Neural progenitor cell (in vitro differentiated cells): ENCODE measurements at places on chromosomes 1 and 21.
A peak's percentile ranks its signal among the peaks of the same experiment; 100 is the strongest.

- H3K36me3 ChIP-seq = no peaks in the 10 kb centered on the region
- H3K4me3 ChIP-seq = no peak overlapping the region
- H3K4me1 ChIP-seq = peaks cover 5% of the 10 kb centered on the region
- no peak for DNase-seq
- H3K27me3 ChIP-seq = peaks cover 35% of the 10 kb centered on the region
- H3K27ac ChIP-seq = no peak overlapping the region
Measured at GRCh38 chr1:231153726-231154125, 8.1 kb upstream of the TRIM67 start.

- H3K4me1 ChIP-seq = peaks cover 10% of the 10 kb centered on the region
- H3K36me3 ChIP-seq = no peaks in the 10 kb centered on the region
- H3K4me3 ChIP-seq = no peak overlapping the region
- no peaks in the 10 kb centered on the region for H3K27me3 ChIP-seq
- no peak overlapping the region for H3K27ac ChIP-seq
Measured at GRCh38 chr1:147177611-147178380, 5.5 kb upstream of the PRKAB2 start.

GRCh38 chr1:73065339-73066041 is 783.2 kb upstream of the NEGR1 start:
- H3K4me3 ChIP-seq = peak overlapping the region; percentile 28
- no peaks in the 10 kb centered on the region for H3K27me3 ChIP-seq
- no peaks in the 10 kb centered on the region for H3K36me3 ChIP-seq
- peak overlapping the region; percentile 90 for H3K27ac ChIP-seq
- peaks cover 30% of the 10 kb centered on the region for H3K4me1 ChIP-seq
- DNase-seq = peak; percentile 84

- no peak overlapping the region for H3K27ac ChIP-seq
- peak; percentile 22 for DNase-seq
- H3K4me1 ChIP-seq = peaks cover 6% of the 10 kb centered on the region
- no peaks in the 10 kb centered on the region for H3K36me3 ChIP-seq
- H3K4me3 ChIP-seq = no peak overlapping the region
- H3K27me3 ChIP-seq = no peaks in the 10 kb centered on the region
Measured at GRCh38 chr1:193348091-193348768, 161.8 kb upstream of the B3GALT2 start.

DNA sequence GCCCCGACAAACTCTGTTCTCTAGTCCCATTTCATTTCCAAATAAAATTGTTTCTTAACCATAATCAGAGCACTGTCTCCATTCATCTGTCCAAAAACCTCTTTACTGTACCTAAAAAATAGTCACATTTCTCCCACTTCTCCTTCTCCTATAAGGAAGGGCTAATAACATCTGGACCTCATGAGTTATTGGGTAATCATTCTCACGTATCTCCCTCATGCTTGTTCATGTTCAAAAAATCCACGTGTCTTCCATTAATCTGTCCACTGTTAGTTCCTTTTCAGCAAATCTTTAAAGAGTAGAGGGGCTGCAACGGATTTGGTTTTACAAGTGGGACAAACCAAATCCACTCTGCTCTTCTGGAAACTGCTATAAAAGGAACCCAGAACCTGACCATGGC is 1418.8 kb downstream of the MRPL39 start:
- no peak overlapping the region for H3K4me3 ChIP-seq
- no peaks in the 10 kb centered on the region for H3K27me3 ChIP-seq
- no peaks in the 10 kb centered on the region for H3K4me1 ChIP-seq

GRCh38 chr21:30248844-30249243 is 32.9 kb upstream of the CLDN8 start:
- DNase-seq = no peak
- no peaks in the 10 kb centered on the region for H3K27me3 ChIP-seq
- no peaks in the 10 kb centered on the region for H3K36me3 ChIP-seq
- H3K4me1 ChIP-seq = no peaks in the 10 kb centered on the region
- H3K27ac ChIP-seq = no peak overlapping the region

GRCh38 chr1:54362881-54363340 is 43.3 kb downstream of the SSBP3 start:
- no peaks in the 10 kb centered on the region for H3K36me3 ChIP-seq
- no peak for DNase-seq
- peaks cover 26% of the 10 kb centered on the region for H3K4me1 ChIP-seq
- no peak overlapping the region for H3K4me3 ChIP-seq
- H3K27ac ChIP-seq = no peak overlapping the region
- no peaks in the 10 kb centered on the region for H3K27me3 ChIP-seq

- no peak for DNase-seq
- H3K27me3 ChIP-seq = no peaks in the 10 kb centered on the region
- H3K36me3 ChIP-seq = no peaks in the 10 kb centered on the region
Measured at GRCh38 chr1:45393718-45394302, 53.6 kb upstream of the MUTYH start.

- no peaks in the 10 kb centered on the region for H3K27me3 ChIP-seq
- DNase-seq = no peak
- no peak overlapping the region for H3K4me3 ChIP-seq
- no peak overlapping the region for H3K27ac ChIP-seq
- H3K36me3 ChIP-seq = no peaks in the 10 kb centered on the region
- no peaks in the 10 kb centered on the region for H3K4me1 ChIP-seq
Measured at GRCh38 chr1:172820475-172821158, 161.7 kb downstream of the FASLG start.

DNA sequence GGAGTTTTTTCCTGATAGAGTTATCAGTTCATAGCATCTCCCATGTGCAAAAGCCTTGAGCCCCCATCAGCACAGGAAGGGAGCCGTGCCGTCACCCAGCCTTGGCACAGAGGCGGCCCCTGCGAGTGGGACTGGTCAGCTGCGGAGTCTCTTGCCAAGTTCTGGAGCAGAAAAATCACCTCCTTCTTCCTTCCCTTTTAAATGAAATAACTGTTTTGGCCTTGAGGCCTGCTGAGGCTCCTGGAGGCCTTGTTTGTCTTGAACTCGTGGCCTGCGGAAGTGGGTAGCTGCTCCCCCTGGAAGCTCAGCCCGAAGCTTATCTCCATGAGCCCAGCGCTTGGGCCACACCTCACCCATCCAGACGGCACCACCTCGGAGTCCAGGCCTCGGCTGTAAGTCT is 145.7 kb upstream of the TMEM51 start:
- no peak for DNase-seq
- no peak overlapping the region for H3K27ac ChIP-seq
- H3K27me3 ChIP-seq = no peaks in the 10 kb centered on the region
- H3K4me1 ChIP-seq = peaks cover 12% of the 10 kb centered on the region
- no peak overlapping the region for H3K4me3 ChIP-seq

GRCh38 chr1:238485912-238486209 is 595.1 kb upstream of the ZP4 start:
- H3K4me3 ChIP-seq = peak overlapping the region; percentile 27
- no peak for DNase-seq
- no peak overlapping the region for H3K27ac ChIP-seq
- no peaks in the 10 kb centered on the region for H3K36me3 ChIP-seq
